IMR-90 (cell line): ENCODE measurements at places on chromosomes 5 and 9. TPM values are rescaled to one million over a fixed set of nuclear protein-coding genes. Genes with fewer than 3 reads are reported as not detected.

- DNase-seq, result no peak
Observed at GRCh38 chr5:135289651-135290050, 109.4 kb downstream of the MACROH2A1 start.

- DNase-seq, result peak; percentile 98
Observed at GRCh38 chr5:10702040-10702629, 58.9 kb downstream of the DAP start.

- no peak for DNase-seq
Observed at GRCh38 chr5:88304356-88304755, 35.7 kb upstream of the TMEM161B start.

GRCh38 chr5:7869474-7870136 lies 657 bp downstream of the MTRR start:
- no peak for DNase-seq

GRCh38 chr5:169566202-169566601 lies 17.4 kb upstream of the SPDL1 start:
- DNase-seq, result no peak

DNA sequence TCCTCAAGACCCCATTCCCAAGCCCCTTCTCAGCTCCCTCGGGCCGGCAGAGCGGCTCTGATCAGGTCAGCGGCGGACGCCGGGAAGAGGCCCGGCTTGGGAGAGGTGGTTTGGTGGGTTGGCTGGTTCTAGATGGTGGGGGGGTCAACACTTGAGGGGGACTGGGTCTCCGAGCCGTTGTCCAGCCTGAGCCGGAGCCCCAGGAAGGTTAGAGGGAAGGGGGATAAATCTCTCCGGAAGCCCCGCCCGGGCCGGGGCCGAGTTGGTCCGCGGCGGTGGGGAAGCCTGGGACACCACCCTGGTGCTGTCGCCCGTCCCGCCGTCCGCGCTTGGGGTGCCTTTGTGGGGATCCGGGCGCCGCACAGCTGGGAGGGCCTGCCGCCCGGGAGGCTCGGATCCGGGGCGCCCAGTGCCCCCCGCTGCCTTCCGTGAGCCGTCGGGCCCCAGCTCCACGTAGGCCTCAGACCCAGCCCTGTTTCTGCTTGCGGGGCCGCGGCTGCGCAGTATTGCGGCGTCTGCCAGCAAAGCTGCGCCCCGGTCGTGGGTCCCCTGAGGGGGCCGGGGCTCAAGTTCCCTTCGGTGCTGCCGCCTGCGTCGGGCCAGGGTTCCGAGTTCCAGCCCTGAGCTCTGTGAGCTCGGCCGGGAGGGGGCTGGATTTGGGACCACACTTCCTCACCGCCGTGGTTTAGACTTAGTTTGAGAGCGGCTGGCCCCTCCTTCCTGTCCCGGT lies 542 bp upstream of the TRIM52 start:
- peak; percentile 50 for DNase-seq

- peak; percentile 65 for DNase-seq
Observed at GRCh38 chr5:177309351-177310191, 2.1 kb downstream of the MXD3 start.

GRCh38 chr5:140868721-140869554 lies at the start of gene PCDHA11:
Gene PCDHA11, plus strand, starts transcription at chr5:140868957. Its CDS starts 147 bp downstream, at chr5:140869104.
- no peak for DNase-seq

- DNase-seq, result no peak
Observed at GRCh38 chr9:97322105-97322504, 14.6 kb downstream of the CCDC180 start.

DNA sequence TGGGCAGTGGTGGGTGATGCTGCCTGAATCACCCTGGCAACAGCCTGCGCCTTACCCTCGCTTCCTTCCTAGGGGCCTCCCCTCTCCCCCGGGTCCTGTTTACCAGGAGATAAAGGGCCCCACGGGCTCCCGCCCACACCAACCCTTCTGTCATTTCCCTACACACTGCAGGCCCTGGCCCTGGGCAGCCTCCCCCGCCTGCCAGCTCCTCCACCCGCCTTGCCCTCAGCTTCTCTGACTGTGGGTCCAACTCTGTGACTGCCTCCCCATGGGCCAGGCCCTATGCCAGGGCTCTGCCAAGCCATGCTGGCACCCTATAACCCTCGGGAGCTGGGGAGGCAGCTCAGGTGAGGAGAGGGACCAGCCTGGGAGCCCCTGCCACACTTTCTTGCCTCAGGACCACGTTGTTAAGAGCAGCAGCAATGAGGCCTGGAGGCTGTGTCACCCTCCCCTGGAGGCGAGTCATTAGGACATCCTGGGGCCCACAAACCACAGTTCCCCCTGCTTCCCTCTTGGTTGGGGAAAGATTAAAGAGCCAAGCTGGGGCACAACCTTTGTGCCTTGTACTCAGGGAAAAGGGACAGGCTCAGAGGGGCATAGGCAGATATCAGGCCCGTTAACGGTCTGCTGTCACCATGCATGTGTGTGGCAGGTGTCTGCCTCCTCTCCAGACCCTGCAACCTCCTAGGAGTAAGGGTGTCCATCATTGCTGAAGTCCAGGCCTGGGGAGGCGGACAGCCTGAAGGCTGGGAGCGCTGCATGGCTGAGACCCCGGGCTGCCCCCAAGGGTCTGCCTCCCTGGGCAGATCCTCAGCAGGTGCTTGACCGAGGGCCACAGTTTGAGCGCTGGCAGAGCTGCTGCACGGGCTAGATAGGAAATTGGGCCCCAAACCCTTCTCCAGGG lies 2.8 kb downstream of the MGAT4B start:
- peak; percentile 41 for DNase-seq

- DNase-seq, result peak; percentile 82
Observed at GRCh38 chr9:6944093-6944551, 186.3 kb downstream of the KDM4C start.

DNA sequence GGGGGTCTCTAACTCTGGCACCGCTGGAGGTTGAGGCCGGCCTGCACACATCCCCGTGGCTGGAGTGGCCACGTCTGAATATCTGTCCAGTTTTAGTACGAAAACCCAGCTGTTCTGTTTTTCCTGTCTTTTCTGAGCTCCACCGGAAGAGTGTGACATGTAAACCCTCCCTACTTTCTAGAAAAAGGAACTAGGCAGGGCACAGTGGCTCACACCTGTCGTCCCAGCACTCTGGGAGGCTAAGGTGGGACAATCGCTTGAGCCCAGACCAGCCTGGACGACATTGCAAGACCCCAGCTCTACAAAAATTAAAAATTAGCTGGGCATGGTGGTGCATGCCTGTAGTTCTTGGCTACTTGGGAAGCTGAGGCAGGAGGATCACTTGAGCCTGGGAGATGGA lies 8.2 kb upstream of the PHYKPL start:
- DNase-seq, result no peak

DNA sequence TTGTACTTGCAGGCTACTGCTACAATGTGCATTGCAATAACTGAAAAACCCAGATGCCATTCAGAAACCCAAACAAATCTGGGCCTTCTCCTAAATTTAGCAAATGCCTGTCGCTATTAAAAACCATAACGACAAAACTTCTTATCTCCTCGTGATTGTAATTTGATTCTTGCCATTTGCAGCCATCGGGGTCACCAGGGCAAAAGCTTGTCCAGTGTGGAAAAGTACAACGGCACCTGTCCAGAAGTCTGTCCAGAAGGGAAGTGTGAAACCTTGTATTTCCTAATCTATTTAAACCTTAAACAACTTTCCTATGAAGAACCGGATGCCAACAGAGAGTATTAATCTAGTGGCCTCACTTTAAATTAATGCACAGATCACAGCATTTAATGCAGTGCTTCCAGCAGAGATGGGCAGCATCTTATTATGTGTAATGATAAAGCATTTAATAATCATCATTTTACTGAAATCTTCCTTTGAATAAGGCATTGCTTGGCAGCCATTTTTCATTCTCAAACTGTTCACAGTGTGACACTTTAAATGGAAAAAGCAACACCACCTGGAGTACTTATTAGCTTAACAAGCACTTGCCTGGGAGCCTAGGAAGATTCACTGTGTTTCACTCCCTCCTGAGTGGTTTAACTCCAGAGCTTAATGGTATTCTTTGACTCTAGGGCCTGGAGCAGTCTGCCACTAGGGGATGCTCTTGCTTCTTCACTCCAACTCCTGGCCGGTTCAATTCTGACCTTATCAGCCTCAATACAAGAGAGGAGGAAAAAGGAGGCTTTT lies 4.9 kb upstream of the C7 start:
- peak; percentile 83 for DNase-seq

DNA sequence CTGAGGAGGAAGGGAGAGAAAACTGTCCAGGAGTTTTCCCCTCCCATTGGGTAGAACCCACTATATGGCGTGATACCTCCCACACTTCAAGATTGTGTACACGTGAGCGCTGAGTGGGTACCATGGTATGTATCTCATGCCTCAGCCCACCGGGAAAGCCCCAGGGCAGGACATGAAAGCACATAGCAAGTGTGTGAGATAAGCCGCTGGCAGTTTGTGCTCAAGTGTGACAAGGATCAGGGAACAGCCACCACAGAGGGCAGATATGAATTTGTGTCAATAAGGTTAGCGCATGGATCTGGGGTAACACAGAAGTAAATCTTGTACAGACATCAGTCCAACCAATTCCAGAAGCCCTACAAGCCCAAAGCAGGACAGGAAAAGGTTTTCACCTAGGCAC lies 42.6 kb upstream of the NAA35 start:
- no peak for DNase-seq

GRCh38 chr9:121573717-121574485 lies 74.3 kb upstream of the GGTA1 start:
- DNase-seq, result no peak

DNA sequence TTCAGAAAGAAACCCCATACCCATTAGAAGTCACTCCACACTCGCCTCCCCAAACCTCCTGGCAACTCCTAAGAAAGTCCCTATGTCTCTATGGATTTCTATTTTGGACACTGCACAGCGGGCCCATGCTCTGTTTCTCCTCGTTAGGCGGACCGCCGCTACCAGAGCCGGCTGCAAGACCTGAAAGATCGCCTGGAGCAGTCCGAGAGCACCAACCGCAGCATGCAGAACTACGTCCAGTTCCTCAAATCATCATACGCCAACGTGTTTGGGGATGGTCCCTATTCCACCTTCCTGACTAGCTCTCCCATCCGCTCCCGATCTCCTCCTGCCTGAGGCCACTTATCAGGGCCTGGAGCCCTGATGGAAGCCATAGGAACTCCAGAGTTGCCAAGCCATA lies 4.6 kb upstream of the GLE1 start:
- DNase-seq, result no peak

DNA sequence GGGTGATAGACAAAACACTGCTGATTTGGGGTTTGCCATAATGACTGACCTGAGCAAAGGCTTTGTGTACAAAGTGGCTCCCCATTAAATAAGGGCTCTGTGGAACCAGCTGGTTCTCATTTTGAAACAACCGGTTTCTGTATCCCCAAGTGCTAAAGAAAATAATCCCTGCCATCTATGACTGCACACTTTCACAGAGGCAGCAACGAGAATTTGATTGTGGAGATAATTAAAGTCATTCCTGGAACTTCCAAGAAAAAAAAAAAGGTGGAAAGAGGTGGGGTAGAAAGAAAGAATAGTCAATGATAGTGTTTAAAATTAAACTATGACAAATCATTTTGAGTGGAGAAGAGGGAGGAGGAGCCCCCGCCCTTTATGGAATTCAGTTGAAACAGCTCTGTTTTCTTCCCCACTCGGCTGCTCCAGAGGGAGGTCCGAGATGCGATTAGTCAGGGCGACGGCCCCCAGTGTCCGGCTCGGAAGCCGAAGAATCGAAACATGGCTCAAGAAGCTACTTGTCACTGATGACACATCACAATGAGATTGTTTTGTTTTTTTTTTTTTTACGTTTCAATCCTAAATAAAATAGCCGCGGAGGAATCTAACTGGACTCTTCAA lies 38.4 kb downstream of the EBF1 start:
- peak; percentile 78 for DNase-seq

DNA sequence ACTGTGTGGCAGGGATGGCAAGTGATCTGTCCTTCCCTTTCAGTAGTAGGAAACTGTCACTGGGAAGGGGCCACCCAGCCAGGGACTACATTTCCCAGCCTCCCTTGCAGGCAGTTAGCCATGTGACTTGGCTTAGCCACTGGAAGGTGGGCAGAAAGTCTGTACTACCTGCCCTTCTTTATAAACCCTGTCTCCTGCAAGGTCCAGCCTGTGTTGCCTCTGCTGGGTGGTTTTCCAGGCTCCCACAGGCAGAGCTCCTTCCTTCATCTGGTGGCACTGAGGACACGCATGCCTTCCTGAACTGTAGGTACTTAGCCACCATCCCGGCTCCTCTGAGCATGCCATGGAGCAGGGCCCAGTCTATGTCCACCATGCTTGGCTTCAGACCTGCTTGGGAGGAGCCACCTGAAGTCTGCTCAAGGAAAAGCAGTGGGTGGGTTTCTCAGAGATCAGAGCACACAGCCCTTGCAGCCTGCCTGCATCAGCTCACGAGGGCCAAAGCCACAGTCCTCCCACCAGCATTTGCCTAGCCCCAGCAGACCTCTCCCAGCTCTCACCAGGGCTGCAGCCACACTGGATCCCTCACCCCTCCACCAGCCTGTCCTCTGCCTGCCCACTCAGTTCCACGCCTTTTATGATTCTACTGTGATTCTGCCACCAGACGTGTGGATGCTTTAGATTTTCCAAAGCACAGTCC lies 16.7 kb upstream of the SLC25A51 start:
- no peak for DNase-seq

DNA sequence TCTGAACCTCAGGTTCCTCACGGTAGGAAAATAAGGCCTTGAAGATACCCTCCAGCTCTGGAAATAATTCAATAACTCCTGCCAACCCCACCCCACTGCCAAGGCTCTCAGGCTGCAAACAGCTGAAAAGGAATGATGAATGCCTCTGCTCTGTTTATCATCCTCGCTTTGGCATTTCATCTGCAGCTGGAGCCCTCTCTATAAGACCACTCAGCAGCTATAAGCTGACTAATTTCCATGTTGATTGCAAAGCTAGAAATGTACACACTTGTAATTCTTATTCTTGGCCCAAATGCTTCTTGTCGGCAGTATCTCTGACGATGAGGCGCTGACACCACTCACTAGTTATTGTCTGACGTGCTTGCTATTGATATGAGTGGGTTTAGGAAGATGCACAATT lies 408.4 kb upstream of the NMUR2 start:
- no peak for DNase-seq

GRCh38 chr5:54570916-54571315 lies 53.4 kb downstream of the SNX18 start:
- peak; percentile 65 for DNase-seq

GRCh38 chr9:89522261-89522958 lies 24.5 kb upstream of the SEMA4D start:
- DNase-seq, result no peak

The OR1Q1 gene
- total RNA-seq, result not detected in 2 replicates

The SPINK13 gene
- total RNA-seq, result not detected in 2 replicates

The ACOT12 gene
- not detected in 2 replicates for total RNA-seq

The S100Z gene
- not detected in 2 replicates for total RNA-seq

The CXCL14 gene
- under 0.01 TPM in 1 of 2 replicates, not detected in the other for total RNA-seq

The TAF11L5 gene
- total RNA-seq, result not detected in 2 replicates

The FAM153A gene
- total RNA-seq, result not detected in 2 replicates

The GSN gene
- total RNA-seq, result 461 and 547 TPM in 2 replicates

The ZNF608 gene
- total RNA-seq, result 15.1 and 16.4 TPM in 2 replicates

The RASGRF2 gene
- 5.0 and 5.3 TPM in 2 replicates for total RNA-seq

The PCDHAC1 gene
- total RNA-seq, result under 0.01 TPM in 1 of 2 replicates, not detected in the other

The SAXO1 gene
- under 0.01 TPM in 1 of 2 replicates, not detected in the other for total RNA-seq

The IFNA7 gene
- not detected in 2 replicates for total RNA-seq

The NNT gene
- total RNA-seq, result 57.2 and 58.0 TPM in 2 replicates

The ARHGEF39 gene
- total RNA-seq, result 0.56 and 2.5 TPM in 2 replicates
